ENCODE measurements at places on chromosomes 16 and 17. TPM values are rescaled to one million over a fixed set of nuclear protein-coding genes. Genes with fewer than 3 reads are reported as not detected.

DNA sequence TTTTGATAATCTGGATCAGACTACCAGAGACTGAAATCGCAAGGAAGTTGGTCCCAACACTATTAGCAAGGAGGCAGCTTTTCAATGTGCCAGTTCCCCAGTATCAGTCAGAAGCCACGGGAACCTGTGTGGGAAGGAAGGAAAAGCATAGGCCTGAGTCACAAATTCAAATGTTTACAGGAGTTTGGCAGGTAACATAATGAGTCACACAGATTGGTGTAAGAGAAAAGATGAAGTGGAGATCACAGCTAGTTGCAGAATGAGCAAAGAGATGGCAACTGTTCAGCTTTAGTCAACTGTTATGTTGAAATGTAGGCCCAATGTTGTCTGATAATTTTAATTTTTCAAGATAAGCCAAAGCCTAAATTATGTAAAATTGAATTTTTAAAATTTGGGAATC, 28.1 kb upstream of the ITGA2B start:
- no peak for DNase-seq

GRCh38 chr16:68893710-68894705, 50.7 kb downstream of the TANGO6 start:
- peak; percentile 38 for DNase-seq

Gene TEKT3
- 1.2 TPM for polyA plus RNA-seq

DNA sequence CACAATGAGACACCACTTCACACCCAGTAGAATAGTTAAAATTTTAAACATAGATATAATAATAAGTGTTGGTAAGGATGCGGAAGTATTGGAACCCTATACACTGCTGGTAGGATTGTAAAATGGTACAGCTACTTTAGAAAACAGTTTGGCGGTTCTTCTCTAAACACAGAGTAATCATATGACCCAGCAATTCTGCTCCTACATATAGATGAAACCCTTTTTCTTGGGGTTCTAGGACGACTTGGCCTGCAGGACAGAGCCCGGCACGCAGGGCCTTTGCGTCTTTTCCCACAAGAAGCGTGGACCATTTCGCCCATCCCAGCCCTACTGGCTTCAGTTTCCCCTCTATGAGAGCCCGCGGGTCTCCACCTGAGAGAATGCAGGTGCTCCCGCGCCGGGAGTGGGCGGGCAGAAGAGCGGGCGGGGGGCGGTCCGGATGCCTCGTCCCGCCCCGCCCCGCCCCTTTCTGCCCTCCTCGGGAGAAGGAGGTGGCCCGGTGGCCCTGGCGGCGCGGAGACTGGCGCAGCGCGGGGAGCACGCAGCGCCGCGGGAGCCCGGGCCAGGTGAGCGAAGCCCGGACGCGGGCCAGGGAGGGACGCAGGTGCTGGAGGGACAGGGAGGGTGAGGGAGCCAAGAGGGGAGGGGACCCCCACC, at the start of gene SDR42E2:
SDR42E2 (plus strand) TSS at position 508 of the 657 bp plus-strand sequence. CDS start 3,077 bp downstream, outside the sequence.
- peak; percentile 12 for DNase-seq

Gene PMFBP1
- polyA plus RNA-seq: 3.2 TPM

Gene MYH11
- 13.2 TPM for polyA plus RNA-seq

Gene KCNH4
- not detected for polyA plus RNA-seq
